AG08395 (cell line): ENCODE measurements at places on chromosomes 7 and 10.

- no peak for DNase-seq
Measured at GRCh38 chr7:4883033-4883371, 514 bp downstream of the RADIL start.

DNA sequence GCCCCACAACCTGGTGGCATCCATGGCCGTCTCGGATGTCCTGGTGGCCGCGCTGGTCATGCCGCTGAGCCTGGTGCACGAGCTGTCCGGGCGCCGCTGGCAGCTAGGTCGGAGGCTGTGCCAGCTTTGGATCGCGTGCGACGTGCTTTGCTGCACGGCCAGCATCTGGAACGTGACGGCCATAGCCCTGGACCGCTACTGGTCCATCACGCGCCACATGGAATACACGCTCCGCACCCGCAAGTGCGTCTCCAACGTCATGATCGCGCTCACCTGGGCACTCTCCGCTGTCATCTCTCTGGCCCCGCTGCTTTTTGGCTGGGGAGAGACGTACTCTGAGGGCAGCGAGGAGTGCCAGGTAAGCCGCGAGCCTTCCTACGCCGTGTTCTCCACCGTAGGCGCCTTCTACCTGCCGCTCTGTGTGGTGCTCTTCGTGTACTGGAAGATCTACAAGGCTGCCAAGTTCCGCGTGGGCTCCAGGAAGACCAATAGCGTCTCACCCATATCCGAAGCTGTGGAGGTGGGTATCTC is 1.1 kb downstream of the HTR5A start:
- no peak for DNase-seq

DNA sequence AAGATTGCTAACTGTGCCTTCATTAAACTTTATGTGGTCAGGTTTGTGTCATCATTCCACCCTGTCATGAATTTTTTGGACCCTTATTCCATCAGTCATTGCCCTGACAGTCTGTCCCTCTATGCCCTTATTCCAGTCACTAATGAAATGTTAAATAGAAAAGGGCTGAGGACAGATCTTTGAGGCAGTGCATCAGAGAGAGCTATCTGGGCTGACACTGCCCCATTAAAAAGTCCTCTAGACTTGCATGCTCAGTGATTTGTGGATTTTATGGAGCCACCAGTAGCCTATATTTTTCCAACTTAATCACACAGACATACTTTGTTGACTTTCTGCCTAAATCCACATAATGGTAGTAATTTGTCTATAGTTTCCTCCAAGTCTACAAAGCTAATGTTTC is 264.7 kb upstream of the YAE1 start:
- DNase-seq, result no peak

GRCh38 chr10:2887391-2888070 is 179.8 kb upstream of the PFKP start:
- DNase-seq, result no peak

DNA sequence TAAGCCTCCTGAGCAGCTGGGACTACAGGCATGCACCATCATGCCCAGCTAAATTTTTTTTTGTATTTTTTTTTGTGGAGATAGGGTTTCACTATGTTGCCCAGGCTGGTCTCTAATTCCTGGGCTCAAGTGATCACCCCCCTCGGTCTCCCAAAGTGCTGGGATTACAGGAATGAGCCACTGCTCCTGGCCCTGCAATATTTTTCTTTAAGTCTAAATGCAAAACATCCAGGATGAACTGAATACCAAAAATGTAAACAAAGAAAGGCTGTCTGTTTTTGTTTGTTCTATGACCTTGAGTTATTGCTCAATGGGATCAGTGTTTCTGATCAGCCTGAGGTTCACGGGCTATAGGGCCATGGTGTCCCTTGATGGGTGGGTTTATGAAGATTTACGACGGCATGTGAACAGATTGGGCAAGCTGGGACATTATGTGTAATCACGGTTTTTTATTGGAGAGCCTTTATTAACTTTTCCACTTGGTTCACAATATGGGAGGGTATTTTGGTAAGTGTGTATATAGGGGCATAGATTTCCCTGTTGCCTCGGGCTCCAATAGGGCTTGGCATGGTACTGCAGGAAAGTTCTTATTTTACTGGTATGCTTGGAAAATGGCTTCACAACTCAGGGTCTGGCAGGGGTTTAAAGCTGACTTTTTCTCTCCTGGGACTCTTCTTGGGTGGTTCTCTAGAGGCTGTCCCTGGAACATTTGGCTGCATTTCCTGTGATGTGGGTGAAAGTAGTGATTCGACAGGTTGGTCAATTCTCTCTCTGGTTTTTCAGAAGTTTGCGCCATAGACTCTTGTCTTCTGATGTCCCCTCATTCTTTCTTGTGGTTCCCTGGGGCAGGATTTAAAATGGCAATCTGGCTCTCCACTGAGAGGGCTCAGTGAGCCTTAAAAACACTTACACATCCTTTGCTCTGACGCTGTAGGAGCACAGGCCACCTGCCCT is 41.6 kb downstream of the MRPS33 start:
- no peak for DNase-seq

GRCh38 chr10:114301951-114302710 is 63.1 kb downstream of the VWA2 start:
- no peak for DNase-seq

GRCh38 chr7:50302486-50303334 is 1.8 kb upstream of the IKZF1 start:
- DNase-seq, result no peak

GRCh38 chr7:140654661-140655060 is 14.0 kb upstream of the DENND2A start:
- no peak for DNase-seq

- no peak for DNase-seq
Measured at GRCh38 chr7:2587778-2588177, 29.0 kb downstream of the IQCE start.

DNA sequence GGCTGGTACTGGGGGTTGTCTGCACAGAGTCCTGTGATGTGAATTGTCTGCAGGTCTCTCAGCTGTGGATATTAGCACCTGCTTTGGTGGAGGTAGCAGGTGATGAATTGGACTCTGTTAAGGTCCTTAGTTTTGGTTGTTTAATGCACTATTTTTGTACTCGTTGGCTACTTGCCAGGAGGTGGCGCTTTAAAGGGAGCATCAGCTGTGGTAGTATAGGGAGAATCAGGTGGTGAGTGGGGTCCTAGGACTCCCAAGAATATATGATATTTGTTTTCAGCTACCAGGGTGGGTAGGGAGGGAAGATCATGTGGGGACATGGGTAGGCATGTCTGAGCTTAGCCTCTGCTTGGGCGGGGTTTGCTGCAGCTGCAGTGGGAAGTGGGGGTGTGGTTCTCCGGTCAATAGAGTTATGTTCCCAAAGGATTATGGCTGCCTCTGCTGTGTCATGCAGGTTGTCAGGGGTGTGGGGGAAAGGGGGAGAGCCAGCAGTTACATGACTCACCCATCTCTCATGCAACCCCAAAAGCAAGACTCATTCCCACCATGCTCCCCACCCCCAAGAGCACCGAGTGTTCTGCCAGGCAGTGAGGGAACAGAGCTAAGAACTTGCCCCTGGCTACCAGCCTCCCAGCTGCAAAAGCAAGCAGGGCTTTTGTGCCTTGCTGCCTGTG is 53.7 kb upstream of the ZNF273 start:
- no peak for DNase-seq

DNA sequence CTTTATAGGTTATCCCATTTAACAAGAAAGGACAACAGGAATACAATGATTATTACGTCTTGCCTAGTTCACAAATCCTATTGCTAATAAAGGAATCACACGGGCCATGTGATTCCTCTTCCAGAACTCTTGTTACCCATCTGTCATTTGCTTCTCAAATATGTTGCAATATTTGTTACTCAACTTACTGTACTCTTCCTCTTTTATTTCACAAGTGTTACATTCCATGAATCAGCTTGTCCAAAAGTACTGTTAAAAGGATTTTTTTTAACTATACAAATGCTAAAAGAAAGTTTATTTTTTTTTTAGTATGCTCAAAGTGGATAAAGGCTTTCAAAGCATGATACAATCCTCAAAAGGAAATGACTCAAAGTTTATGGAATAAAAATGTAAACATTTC is 3.9 kb upstream of the CD36 start:
- peak; percentile 48 for DNase-seq

DNA sequence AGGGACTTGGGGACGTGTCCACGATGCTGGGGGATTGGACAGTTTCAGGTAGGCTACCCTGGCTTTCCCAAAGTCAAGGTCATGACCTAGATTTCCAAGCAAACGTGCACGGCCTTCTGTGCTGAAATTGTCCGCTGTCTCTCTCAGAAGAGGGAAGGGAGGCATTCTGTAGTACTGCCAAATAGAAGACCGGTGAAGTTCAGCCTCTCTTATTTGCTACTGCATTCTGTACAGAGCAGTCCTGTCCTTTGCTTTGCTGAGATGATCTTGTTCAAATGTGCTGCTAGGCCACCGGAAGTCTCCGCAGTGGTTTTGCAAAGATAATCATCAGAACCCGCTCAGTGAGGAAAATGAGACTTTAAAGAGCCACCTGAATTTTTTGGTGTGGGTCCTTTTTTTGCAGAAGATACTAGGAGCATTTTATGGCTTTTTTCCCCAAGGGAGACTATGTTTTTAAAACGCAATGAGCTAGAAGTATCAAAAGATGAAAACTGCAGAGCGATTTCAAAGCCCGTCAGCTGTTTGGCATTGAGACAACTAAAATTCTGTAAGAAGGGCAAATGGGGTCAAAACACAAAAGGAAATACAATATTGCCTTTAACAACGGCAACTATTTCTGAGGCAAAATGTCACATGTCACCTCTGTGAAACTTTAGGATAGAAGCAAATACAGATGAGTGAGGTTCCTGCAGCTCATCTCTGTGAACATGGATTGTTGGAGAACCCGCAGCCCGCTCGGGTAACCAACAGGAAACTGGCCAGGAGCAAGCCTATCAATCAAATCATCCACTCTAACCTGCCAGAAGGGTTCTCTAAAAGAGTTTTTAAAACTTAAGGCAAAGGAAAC is 1.3 kb upstream of the NMT2 start:
- no peak for DNase-seq

DNA sequence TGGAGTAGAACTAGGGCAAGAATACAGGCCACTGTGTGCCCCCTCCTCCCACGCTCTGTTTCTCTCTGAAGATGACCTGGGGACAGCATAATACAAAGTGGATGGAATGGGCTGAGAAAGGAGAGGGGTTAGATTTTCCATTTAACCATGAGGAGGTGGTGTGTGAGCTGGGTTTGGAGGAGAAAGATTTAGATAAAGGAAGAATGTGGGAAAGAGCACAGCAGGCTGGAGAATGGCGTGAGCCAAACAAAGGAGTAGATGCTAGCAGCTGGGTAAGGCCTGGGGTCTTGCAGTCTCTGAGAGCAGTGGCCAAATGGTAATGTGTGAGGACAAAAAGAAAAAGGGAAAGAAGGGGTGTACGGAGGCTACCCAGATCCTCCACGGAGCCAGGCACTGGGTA is 8.6 kb downstream of the PNLIPRP2 start:
- no peak for DNase-seq

GRCh38 chr10:73655990-73656298 is at the start of gene SYNPO2L:
SYNPO2L (minus strand) TSS chr10:73656029; CDS start chr10:73655922, 107 bp downstream.
- DNase-seq, result no peak

GRCh38 chr7:84821671-84822534 is 365.0 kb downstream of the SEMA3D start:
- DNase-seq, result no peak

GRCh38 chr10:44830022-44830421 is 81.1 kb upstream of the TMEM72 start:
- DNase-seq, result peak; percentile 61

DNA sequence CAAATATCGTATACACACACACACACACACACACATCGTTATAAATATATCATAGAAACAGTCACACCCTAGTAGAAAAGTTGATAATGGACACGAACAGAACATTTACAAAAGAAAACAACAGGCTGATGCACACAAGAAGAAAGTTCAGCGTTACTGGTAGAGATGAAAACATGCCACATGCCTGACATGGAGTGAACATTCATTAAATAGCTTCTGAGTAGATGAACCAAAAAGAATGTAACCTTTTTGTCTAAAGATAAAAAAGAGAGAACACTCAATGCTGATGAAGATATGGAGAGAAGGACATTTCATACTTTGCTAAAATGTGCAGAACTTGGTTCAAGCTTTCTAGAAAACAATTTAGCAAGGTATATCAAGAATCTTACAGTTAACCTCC is 173.4 kb upstream of the KLF14 start:
- no peak for DNase-seq

- no peak for DNase-seq
Measured at GRCh38 chr7:134782121-134782623, 2.7 kb downstream of the CALD1 start.

GRCh38 chr10:51244748-51245490 is 170.6 kb downstream of the PRKG1 start:
- peak; percentile 65 for DNase-seq

- DNase-seq, result no peak
Measured at GRCh38 chr7:158917818-158918217, 61.5 kb downstream of the DYNC2I1 start.

DNA sequence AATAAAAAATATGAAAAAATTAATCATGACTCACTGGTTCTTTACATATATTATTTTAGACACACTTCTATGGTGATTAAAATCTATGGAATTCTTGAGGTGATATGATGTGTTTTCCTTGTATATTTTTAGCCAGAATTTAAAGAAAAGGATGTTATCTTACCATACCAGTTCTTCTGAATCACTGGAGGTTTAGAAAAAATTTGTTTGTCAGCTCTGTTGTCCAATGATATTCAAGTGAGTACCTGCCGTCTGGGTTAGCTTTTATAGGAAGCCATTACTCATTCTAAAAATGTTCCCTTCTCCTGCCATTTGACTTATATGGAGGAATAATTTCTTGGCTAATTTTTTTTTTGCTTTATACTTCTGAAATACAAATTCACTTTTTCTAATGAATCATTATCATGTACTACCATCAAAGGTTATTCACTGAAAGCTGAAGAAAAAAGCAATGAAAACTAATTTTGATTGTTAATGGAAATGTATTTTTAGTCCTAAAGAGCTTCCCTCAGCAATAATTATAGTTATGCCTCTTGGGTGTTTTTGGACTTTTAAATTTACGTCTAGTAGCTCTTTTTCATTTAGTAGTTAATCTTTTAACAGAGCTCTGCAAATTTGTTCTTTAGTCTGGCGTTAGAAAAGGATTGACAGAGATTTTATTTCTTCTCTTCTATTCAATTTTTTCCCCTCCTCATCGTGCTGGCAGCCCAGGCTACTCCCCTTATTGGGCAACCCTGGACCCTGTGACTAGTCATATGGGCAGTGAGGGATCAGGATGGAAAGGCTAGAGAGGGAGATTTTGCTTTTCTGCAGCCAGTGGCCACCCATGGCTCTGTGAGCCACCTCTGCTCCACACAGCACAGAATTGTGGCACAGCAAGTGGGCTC is 434.2 kb downstream of the LRMDA start:
- DNase-seq, result no peak
